Activated naive CD8-positive, alpha-beta T cell treated with anti-CD3 and anti-CD28 coated beads, Interleukin-2, amount 10 ng/mL, durations not matched to agents 7 days and 5 days (primary cell): ENCODE measurements at places on chromosomes 12 and 14.
A peak's percentile ranks its signal among the peaks of the same experiment; 100 is the strongest.

- no peak for DNase-seq
Observed at GRCh38 chr14:58327019-58327418, 28.7 kb downstream of the ARID4A start.

GRCh38 chr12:152440-152839 is 61.5 kb downstream of the SLC6A12 start:
- no peak for DNase-seq

GRCh38 chr14:67491285-67491684 is 2.8 kb upstream of the TMEM229B start:
- no peak for DNase-seq

DNA sequence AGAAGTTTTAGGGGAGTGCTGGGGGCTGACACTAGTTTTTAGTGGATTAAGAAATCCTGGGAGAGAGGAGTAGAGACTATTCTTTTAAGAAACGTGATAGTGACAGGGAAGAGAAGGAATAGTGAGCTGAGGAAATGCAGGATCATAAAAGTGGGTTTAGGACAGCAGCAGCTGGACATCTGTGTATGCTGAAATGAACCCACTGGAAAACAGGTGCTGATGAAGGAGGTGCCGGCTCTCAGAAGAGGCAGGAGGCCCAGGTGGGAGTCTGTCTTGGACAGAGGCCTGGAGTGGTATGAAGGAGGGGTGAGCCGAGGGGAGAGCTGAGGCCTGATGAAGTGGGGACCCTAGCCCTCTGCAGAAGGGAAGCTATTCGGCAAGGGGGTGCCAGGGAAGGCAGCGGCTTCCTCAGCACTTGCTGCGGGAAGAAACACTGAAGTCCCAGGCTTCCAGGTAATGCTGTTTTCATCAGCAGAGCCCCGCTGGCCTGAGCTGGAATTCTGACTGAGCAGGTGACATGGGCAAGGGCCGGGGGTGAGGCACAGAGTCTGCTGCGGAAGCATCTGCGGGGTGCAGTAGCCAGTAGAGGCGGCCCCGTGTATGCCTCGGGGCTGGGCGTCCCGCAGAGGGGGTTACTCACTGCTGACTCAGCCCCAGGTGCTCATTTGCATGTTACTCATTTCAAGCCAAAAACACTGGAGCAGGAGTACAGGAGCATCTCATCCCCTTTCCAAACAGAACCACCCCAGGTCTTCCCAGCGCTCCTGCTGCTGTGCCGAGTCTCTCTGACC is 89.7 kb downstream of the TMCC3 start:
- DNase-seq, result no peak

GRCh38 chr12:58465418-58465817 is 454.9 kb downstream of the LRIG3 start:
- DNase-seq, result no peak

DNA sequence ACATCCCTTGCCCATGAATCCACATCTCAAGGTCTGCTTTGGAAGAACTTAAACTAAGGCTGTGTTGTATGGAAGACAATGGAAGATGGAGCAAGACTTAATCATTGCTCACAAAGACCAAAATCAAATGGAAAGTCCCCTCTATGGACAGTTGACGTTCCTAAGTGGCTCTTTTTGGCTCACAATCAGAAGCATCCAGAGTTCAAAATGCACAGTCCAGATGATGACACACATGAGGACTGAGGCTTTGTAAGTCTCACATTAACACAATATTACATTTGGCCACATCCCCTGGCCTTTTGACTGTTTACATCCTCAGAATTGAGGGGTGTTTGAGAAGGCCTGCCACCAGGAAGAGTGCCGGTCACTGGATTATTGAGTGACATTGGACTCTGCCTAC is 122.3 kb upstream of the CPM start:
- DNase-seq, result no peak

GRCh38 chr14:90383126-90383730 is 13.6 kb upstream of the CALM1 start:
- peak; percentile 97 for DNase-seq

DNA sequence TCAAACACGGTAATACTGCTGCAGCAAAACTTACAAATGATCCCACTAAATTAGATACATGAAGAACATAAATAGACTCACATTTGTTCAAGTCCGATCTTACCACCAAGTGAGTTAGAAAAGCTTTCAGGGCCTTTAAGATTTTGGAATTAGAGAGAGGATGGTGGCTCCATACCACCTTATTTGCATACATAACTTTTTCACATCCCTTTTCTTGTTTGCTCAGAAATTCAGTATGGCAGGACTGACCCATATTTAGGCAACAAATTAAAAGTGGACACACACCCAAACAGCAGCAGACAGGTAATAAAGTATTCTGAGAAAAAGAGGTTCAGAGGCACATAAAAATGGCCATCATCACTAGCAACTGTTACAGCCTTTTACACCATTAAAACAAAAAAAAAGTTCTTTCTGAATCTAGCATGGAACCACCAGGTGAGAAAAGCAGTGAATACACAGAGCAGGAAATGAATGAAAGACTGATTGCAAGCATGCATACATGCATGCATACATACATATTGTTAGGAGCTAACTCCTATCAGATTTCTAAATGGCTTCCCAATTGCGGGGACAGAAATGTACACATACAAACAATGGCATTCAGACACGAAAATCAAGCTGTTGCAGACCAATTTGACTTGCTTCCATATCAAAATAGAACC is 23.3 kb downstream of the STXBP6 start:
- no peak for DNase-seq
